ENCODE measurements at places on chromosomes 4 and X.

- DNase-seq, result no peak
Observed at GRCh38 chr4:170610434-170610833, 520.7 kb upstream of the AADAT start.

- no peak for DNase-seq
Observed at GRCh38 chr4:4986841-4987240, 32.4 kb downstream of the CYTL1 start.

DNA sequence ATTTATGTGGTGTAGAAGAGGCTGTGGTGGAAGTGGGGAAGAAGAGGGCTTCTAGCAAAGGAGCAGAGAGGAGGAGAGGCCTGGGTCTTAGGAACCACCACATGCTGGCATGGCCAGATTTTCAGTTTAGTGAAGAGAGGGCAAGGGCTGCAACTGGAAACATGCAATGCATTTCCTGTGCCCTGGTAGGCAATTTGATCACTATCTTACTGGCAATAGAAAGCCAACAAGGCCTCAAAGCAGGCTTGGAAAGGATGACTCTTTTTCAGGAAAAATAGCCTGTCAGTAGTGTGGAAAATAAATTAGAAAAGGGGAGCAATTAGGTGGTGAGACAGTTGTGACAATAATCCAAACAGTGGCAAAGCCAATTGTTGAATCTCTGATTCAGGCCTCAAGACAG lies 501.9 kb upstream of the ZFP42 start:
- no peak for DNase-seq

GRCh38 chrX:38183596-38183995 lies 37.1 kb downstream of the SRPX start:
- no peak for DNase-seq

GRCh38 chr4:111454961-111455360 lies 690.3 kb upstream of the FAM241A start:
- DNase-seq, result no peak

GRCh38 chr4:184362396-184362795 lies 112.0 kb downstream of the IRF2 start:
- DNase-seq, result no peak

- DNase-seq, result no peak
Observed at GRCh38 chr4:68368691-68369131, 18.8 kb upstream of the YTHDC1 start.

DNA sequence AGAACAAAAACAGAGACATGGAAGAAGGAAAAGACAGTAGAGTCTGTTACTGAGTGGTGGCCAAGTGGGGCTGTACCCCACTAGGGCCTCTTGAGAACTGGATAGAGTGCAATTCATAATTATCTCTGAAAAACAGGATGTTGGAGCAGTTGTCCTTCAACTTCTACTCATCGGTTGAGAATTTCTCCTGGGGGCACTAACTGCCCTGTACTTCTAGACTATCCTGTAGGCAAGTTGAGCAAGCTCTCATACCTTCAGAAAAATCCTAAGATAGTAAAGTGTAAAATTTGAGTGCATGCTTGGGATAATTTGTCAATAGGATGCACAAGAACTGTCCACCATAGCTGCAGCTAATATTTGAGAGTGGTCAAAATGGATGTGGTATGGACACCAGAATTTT lies 179.7 kb upstream of the CNKSR2 start:
- no peak for DNase-seq

DNA sequence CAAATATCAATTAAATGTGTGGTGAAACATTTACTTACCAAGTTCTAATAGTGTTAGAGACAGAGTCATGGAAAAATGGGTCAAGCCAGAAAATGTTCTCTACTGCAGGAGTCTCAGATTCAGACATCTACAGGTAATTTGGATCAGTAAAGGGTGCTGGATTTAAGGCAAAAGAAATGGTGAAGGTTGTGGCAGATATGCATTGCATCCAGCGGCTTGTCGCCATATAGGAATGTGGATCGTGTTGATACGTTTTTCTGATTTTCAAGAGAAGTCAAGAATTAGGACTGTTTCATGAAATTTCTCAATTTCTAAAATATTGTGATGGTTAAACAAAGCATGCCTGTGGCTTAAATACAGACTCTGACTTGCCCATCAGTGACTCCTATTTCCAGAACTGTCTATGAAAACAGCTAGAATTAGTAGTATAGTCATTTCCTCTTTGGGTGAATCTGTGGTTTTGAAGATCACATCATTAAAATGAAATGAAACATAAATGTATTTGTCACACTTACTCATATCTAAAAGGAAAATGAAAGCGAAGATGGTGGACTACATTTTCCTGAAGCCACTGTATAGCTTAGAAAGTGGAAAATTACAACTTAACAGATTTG lies 110.1 kb upstream of the VEGFC start:
- no peak for DNase-seq

DNA sequence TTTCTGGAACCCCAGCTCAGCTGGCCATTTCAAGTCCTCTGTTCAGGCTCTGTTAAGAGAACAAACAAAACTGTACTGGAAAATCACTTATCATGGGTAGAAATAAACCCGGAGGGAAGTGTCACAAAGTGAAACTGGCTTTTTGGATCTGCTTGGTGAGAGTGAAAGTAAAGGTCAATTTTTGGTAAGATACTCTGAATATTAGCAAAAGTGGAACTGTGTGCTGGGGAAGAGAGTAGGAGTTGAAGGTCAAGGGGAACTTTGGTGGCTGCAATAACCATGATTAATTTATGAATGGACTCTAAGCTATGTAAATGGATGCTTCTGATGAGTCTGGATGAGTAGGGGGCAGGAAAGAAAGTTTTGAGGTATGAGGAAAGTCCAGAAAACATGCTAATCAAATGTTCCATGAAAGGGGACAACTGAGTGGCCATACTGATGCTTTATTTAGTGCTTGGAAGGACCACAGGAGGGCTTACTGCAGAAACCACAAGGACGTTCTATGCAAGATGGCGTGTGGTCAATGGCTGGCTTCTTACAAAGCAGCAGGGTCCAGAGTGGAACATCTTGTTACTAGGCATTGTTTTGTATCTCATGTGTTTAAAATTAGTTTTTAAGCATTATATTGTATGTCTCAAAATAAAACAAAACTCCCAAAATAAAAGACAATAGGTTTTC lies 36.8 kb upstream of the TNIP3 start:
- DNase-seq, result no peak

GRCh38 chrX:74383611-74384010 lies 37.7 kb upstream of the SLC16A2 start:
- no peak for DNase-seq

DNA sequence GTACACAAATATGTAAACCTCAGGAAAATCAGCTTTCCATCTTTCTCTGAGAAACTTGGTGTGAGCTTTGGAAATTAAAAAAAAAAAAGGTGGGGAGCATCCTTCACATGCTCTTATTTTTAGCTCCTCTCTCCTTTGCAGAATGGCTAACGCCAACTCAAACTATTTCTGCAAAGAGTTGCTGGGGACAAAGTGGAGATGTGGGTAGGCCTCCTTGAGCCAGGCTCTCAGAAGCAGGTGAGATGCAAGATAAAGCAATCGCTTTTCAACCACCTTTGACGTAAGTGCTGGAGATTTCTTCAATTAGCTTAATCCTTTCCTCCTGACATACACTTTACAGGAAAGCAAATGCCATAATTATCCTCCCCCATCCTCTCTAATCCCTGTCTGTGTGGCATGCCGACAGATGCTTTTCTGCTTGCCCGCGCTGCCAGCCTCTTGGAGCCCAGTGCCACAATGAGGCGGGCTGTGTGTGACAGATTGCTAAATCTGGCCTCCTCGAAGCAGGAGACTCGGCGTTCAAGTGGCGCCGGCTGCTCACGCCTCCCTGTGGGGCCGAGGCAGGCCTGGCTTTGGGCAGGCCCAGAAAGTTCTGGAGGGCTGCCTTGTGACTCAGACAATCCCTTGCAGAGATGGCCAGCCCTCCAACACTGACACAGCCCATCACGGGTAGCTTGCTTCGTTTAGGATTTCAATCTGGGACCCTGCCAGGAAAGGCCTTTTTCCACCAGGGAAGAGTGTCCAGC lies 64.9 kb upstream of the SOD3 start:
- DNase-seq, result no peak

GRCh38 chr4:148693913-148694649 lies 251.9 kb upstream of the NR3C2 start:
- no peak for DNase-seq

- no peak for DNase-seq
Observed at GRCh38 chr4:104641418-104641817, 146.7 kb upstream of the CXXC4 start.

GRCh38 chr4:127852661-127853060 lies 28.0 kb upstream of the PLK4 start:
- no peak for DNase-seq

DNA sequence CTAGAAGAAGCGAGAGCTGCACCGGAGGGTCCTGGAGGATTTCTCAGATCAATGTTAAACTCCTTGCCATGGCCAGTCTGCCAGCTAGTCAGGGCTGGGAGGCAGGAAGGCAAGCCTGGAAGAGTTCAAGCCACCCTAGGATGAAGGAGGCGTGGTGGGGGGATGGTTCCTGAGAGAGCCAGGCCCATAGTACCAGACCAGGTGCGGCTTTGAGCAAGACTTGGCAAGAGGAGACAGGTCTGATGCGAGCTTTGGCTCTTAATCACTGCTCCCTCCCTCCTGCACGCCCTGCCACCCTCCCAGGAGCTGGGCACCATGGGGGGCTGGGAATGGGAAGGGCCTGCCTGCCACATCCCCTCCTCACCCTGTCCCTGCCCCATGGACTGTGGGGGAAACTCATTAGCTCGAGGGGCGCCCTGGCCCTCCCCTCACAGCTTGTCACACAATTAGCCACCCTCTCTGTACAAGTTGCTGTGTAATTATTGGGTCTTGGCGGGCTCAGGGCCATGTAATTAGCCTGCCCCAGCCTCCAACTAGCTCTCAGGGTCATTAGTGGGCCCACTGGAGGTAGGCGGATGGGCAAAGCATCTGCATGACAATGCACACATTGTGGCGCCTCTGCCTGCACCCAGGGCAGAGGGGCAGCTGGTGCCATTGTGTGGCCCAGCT lies 50.3 kb downstream of the EFNB1 start:
- DNase-seq, result no peak

DNA sequence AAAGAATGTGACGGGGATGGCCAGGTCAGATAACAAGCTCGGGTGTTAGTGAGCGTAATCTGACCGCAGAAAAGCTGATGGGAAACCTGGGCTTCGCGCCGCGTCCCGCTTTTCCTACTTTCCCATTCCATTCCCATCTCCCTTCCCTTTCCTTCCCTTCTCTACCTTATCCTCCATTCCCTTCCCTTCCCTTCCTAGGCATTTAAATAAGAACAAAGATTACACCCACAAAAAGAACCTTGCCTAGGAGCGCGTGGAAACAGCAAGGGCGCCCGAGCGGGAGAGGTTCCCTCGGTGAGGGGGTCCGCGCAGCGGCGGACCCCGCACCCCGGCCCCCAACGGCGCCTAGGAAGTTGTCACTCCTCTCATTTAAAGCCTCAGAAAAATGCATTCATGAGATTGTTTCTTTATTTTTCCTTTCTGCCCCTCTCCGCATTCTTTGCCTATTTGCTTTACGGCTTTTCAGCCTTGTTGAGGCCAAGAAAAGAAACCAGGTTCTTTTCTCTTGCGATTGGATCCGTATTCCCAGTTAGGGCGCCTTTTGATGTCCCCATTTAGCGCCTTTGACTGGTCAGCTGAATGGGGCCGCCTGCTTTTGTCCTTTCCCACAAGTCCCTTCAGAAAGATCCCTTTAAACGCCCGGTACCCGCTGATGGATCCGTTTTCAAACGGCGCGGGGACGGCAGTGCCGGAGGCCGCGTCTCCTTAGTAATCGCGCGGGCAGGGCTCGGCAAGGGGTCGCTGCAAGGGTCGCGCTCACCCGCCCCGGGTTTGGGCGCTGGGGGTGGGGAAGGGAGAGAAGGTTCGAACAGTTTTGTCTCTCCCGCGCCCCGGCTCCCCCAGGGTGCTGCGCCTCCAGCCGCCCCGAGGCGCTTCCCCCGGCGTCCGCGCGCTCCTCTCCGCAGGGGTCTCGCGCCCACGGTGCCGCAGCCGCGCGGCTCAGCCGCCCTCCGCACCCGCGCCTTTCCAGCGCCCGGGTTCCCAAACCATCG lies 54.1 kb upstream of the TMEM33 start:
- DNase-seq, result no peak

- DNase-seq, result no peak
Observed at GRCh38 chr4:186203406-186203805, 12.0 kb downstream of the CYP4V2 start.

DNA sequence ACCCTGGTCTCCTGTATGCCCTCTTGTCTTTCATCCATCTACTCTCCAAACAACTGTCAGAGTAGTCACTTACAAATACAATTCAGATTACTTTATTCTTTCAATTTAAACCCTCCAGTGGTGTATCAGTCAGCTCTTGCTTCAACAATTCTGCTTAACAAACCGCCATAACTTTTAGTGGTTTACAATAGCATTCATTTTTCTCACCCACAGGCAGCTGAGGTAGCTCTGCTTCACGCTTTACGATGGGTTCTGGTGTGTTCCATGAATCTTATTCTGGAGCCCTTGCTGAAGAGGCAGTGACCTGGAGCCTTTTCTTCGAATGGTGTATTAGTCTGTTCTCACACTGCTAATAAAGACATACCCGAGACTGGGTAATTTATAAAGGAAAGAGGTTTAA lies 86.2 kb upstream of the CAMK2D start:
- no peak for DNase-seq

- no peak for DNase-seq
Observed at GRCh38 chr4:88216395-88216794, 58.0 kb upstream of the ABCG2 start.

DNA sequence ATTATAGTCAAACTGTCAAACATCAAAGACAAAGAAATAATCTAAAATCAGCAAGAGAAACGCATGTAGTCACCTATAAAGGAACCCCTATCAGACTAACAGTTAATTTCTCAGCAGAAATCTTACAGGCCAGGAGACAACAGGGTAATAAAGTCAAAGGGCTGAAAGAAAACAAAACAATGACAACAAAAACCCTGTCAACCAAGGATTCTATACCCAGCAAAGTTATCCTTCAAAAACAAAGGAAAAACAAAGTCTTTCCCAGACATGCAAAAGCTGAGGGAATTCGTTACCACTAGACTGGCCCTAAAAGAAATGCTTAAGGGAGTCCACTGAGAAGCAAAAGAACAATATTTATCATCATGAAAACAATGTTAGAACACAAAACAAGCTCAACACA lies 22.1 kb downstream of the TMEM154 start:
- no peak for DNase-seq

GRCh38 chrX:148470324-148470723 lies 30.1 kb upstream of the AFF2 start:
- DNase-seq, result no peak

- DNase-seq, result no peak
Observed at GRCh38 chr4:172578712-172579111, 589.9 kb upstream of the GALNT7 start.

- no peak for DNase-seq
Observed at GRCh38 chrX:150058728-150059127, 120.4 kb upstream of the EOLA2 start.

DNA sequence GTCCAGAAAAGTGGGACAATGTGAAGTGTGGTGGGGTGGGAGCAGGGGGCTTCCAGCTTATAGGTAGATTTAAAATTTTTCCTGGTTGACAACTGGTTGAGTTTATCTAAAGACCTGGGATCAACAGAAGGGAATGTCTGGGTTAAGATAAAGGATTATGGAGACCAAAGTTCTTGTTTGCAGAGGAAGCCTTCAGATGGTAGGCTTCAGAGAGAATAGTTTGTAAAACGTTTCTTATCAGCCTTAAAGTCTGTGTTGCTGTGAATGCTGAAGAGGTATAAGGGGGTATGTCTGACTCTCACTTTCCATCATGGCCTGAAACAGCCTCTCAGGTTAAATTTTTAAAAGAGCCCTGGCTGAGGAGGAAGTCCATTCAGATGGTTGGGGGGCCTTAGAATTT lies 20.5 kb downstream of the MGST2 start:
- no peak for DNase-seq

GRCh38 chr4:133624744-133625143 lies 475.6 kb downstream of the PCDH10 start:
- no peak for DNase-seq

All from NCI-H774 (cell line).